ENCODE measurements at places on chromosomes 16 and 17.

DNA sequence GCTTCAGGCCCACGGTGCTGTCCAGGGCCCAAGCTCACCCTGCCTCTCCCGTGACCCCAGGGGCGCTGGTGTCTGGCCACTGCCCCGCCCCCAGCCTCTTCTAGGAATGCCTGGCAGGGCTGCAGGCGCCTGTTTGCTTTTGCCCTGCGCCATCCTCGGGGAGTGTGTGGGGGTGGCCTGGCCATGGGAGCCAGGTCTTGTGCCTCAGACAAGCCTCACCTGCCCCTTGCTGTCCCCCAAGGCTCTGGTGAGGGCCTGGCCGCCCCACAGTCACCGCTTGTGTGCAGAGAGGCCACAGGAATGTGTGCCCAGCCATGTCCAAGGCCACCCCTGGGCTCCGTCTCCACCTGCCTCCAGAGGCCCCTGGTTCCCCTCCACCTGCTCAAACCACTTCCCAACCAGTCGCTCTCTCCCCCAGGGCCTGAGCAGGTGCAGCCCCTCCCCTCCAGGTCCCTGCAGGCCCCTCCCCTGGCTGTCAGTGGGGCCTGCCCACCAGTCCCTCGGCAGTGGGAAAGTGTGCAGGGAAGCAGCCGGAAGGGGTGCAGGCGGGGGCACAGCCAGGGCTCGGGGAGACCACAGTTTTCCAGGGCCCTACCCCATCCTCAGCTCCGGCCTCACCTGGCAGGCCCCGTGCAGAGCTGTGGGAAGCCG is 841 bp upstream of the IGFALS start:
- DNase-seq = no peak

DNA sequence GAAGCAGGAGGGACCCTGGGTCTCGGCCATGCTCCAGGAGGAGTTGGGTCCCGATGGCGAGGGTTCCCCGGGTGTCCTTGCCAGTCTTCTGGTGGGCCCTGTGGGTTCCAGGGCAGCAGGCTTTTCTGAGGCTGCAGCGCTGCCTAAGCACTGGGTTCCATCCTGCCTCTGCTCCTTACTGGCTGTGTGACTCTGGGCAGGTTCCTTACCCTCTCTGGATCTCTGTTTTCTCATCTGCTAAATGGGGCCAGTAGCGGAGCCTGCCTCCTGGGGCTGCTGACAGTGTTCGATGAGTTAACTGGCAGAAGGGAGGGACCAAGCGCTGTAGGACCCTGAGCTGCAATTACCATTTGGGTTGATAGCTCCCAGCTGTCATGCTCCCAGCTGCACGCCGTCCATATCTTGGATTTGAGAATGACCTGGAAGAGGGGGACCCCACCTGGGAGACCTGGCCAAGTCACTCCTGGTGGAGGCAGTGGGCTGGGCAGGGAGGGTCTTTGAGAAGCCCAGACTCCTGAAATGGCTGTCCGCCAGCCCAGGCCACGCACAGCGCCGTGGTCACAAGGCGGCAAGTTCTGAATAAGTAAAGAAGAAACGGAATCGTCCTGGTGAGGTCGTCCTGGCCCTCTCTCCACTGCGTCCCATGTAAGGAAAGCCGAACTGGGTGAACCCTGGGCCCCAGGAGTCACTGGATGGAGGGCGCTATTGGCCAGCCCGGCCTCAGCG is 47.2 kb upstream of the GSE1 start:
- no peak for DNase-seq

DNA sequence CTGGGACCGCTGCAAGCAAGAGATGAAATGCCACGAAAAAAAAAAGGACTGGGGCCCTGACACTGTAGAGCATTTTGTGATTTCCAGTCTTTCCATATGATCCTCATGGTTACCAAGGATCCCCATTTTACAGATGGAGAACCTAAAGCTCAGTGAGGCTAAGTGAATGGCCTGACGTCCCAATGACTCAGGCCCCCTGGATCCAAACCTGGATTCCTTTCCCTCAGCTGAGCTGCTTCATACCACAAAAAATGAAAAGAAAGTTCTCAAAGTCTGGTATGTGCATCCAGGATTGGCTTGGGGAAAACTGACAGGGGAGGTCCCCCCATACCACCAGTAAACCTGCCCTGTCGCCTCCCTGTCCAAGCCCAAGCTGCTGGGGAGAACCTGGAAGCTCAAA is 80.5 kb downstream of the TEX14 start:
- DNase-seq = no peak

- no peak for DNase-seq
Observed at GRCh38 chr16:46482895-46483294, 138.3 kb downstream of the SHCBP1 start.

GRCh38 chr16:81698310-81698641 is 80.8 kb upstream of the PLCG2 start:
- no peak for DNase-seq

DNA sequence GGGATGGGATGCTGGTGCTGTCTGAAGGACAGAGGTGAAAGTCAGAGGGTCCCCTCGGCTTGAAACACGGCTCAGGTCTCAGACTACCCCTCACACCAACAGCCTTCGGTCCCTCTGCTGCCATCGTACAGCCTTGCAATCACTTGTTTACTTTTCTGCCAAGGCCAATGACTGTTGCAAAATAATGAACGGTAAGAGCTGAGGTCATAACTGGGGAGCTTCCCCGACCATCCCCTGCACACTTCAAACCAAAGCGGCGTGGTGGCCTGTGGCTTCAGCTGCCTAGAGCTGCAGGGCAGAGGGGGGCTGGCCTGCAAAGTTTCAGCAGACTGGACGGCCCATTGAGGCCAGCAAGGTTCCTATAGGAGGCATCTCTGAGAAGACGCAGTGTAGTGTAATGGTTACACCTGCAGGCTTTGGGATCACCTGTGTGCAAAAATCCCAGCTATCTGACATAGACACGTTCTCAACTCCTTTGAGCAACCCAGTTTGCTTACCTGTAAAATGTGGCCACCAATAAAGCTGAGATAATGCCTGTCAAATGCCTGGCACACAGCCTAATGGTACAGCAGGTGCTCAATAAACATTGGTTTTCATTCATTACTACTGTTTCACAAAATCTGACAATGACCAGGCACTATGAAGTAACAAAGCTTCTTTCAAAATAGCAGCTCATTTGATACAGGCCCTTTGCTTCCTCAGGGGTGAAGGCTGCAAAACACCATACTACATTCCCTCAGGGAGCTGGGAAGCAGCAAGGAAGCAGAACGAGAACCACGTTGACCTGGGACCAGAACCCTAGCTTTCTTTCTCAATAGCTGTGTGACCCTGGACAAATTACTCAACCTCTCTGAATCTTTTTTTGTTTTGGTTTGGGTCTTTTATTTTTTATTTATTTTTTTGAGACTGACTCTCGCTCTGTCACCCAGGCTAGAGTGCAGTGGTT is 5.0 kb downstream of the PAM16 start:
- peak; percentile 28 for DNase-seq

GRCh38 chr16:89822188-89823086 is 5.8 kb upstream of the SPIRE2 start:
- no peak for DNase-seq

Measured in fibroblast of villous mesenchyme (primary cell).